H1 (cell line): ENCODE measurements at places on chromosomes 6 and 20.

- no peaks in the 10 kb centered on the region for H3K4me1 ChIP-seq
- no peak for DNase-seq
- no peak overlapping the region for H3K4me3 ChIP-seq
- H3K36me3 ChIP-seq = no peaks in the 10 kb centered on the region
- H3K27me3 ChIP-seq = no peaks in the 10 kb centered on the region
- H3K27ac ChIP-seq = no peak overlapping the region
Observed at GRCh38 chr20:47862574-47863240, 77.4 kb upstream of the SULF2 start.

GRCh38 chr20:33359399-33360261 lies 41.7 kb downstream of the CDK5RAP1 start:
- H3K4me1 ChIP-seq = no peaks in the 10 kb centered on the region
- no peak overlapping the region for H3K4me3 ChIP-seq
- H3K36me3 ChIP-seq = peaks cover 30% of the 10 kb centered on the region
- no peak for DNase-seq
- no peaks in the 10 kb centered on the region for H3K27me3 ChIP-seq

DNA sequence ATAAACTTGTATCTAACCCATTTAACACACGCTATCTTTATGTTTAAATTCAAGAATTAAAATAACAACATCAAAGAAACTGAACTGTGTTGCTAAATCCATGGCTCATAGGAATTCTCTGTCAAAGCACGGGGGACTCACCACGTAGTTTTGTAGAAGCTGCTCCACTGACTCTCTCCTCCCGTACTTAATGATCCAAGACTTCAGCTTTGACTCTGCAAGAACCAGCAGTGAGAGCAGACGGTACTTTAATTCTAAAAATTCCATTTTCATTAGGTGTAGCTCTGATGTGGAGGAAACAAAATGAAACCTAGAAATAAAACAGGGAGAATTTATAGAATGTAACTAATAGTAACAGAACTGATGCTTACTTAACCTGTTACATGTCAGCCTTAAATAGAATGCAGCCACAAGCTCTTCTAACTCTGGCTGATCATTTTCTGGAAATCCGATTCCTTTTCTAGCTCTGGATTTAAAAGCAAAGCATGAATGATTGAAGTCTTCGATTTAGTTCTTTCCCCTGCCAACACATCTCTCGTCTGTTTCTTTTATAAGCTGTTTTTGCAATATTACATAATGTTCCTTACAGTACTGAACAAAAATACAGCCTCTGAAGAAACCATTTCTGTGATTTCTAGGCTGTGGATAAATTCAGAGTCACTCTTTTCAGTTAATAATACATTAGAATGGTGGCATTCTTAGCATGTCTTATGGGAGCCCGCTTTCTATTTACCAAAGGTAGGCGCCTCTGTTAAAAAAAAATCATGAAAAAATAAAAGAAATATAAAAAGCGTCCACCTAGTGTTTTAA lies 165.5 kb downstream of the SYNE1 start:
- H3K4me3 ChIP-seq = no peak overlapping the region
- H3K36me3 ChIP-seq = no peaks in the 10 kb centered on the region
- H3K4me1 ChIP-seq = no peaks in the 10 kb centered on the region
- no peak overlapping the region for H3K27ac ChIP-seq
- DNase-seq = no peak

- no peak overlapping the region for H3K4me3 ChIP-seq
- no peak for DNase-seq
- no peak overlapping the region for H3K27ac ChIP-seq
- no peaks in the 10 kb centered on the region for H3K27me3 ChIP-seq
Observed at GRCh38 chr20:49858076-49858585, 45.5 kb downstream of the SLC9A8 start.

DNA sequence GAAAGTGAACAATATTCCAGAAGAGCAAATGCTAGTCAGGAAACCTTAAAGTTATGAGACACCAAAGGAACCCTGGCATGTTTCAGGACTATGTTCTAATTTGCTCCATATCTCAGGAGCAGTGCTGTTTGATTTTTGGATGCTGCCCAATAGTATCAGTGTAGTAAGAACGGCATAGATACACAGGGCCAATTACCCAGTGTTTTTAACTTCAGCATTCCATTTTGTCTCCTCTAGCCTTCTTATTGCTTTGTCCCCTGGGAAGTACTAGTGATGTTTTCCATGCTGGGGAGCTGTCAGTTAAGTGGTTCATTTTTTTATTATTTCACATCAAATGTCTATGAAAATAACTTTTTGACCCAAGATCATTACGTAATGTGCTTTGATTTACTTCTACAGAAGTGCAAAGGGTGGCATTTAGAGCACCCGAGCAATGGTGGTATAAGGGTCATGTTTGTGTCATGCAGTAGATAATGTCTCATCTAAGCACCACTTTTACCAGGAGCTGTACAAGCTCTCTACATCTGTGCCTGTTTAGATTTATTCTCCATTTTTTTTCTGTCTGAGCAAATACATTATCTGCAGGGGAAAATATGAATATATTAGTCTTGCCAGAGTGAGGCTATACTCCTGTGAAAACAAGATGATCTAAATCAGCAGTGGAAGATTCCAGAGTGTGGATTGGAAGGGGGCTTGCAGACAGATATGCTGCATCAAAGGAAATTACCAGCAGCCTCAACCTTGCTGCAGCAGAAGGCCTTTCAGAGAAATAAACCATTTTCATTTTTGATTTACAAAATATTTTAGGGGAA lies 198.8 kb upstream of the OPRM1 start:
- no peak overlapping the region for H3K27ac ChIP-seq
- DNase-seq = no peak
- H3K4me3 ChIP-seq = no peak overlapping the region
- H3K36me3 ChIP-seq = no peaks in the 10 kb centered on the region
- no peaks in the 10 kb centered on the region for H3K27me3 ChIP-seq
